Activated naive CD4-positive, alpha-beta T cell treated with anti-CD3 and anti-CD28 coated beads, Interleukin-2, amount 10 ng/mL, durations not matched to agents 7 days and 5 days (primary cell): ENCODE measurements at places on chromosomes 2 and 18.

GRCh38 chr2:130785466-130786055 lies 30.2 kb downstream of the AMER3 start:
- no peak for DNase-seq

DNA sequence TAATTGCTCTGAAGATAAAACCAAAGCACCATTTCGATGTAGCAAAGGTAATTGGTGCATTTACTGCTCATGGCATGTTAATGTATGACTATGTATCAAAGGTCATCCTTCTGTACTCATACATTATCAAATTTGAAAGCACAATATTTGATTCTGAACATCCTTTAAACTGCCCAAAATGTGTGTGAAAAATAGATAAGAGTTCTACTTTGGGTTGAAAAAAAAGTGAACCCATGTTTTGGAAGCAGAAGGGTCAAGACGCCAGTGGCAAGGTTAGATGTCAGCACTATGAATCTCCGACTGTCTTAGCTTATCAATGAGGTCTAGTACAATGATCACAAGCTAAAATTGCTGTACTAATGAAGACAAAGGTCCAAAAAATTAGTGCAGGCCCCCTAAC lies 83.1 kb downstream of the LNPK start:
- DNase-seq, result no peak

DNA sequence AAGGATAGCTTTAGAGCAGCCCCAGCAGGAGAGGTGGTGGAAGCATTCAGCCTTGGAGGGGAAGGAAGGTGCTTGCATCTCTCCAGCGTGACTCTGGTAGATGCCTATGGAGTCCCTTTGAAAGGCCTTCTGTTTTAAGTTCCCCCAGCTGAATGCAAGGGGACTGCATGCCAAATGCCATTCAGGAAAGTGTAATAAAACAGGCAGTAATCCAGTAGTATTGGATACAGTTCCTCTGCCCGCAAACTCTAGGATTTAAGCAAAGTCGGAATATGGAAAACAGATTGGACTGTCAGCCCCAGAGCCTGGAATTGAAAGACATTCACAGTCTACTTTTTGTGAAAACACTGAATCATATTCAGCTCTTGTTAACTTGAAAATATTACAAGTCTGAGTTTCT lies 125.2 kb upstream of the GAREM1 start:
- DNase-seq, result no peak

GRCh38 chr2:101811226-101812015 lies 113.9 kb downstream of the MAP4K4 start:
- DNase-seq, result no peak

DNA sequence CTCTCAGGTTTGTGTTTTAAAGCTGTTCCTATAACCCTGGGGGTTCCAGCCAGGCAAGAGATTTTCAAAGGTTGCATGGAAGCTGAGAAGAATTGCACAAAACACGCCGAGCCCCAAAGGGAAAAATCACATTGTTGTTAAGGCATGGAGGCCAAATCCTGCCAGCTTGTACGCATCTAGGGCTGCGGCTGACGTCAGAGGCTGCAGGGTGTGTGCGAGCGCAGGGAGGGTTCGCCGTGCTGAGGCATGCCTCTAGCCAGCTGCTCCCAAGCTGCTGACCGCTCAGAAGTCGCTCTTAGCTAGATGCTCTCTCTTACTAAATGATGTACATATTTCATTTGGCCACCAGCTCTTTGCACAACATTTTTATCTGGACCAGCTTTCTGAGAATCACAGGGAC lies 191.8 kb downstream of the LPIN1 start:
- no peak for DNase-seq

GRCh38 chr2:69499242-69499641 lies 62.0 kb upstream of the NFU1 start:
- no peak for DNase-seq

- no peak for DNase-seq
Observed at GRCh38 chr18:76480913-76481312, 14.1 kb downstream of the ZNF516 start.

- no peak for DNase-seq
Observed at GRCh38 chr2:170524828-170525565, 190.1 kb upstream of the SP5 start.

- DNase-seq, result no peak
Observed at GRCh38 chr18:61998335-61998734, 105.5 kb upstream of the RNF152 start.

- DNase-seq, result no peak
Observed at GRCh38 chr2:233926806-233927205, 9.6 kb downstream of the TRPM8 start.

- no peak for DNase-seq
Observed at GRCh38 chr2:14563324-14563723, 69.2 kb upstream of the LRATD1 start.

GRCh38 chr2:12127638-12128037 lies 381.2 kb downstream of the LPIN1 start:
- peak; percentile 34 for DNase-seq

DNA sequence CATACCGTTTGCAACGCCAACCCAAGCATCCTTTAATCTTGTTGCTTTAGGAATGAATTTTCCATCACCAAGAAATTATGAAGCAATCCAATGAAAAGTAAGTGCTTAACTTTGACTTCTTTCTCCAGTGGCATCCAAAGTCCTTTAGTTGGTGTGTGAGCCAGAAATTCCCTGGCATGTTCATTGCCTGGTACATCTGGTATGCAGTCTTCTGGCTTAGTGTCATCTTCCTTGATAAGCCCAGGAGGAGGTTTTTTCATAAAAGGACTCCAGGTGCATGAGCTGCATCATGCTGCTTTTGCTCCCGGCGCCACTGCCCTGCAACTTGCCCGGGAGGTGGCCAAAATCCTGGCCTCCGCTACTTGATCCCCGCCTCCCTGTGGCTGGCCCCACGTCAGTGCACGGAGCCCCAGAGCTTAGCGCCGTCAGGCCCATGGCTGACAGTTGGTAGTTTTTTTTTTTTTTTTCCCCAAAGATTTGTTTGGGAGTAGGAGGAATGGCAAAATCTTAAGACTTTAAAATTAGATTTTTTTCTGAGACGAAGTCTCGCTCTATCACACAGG lies 58.7 kb downstream of the PUM2 start:
- no peak for DNase-seq

- DNase-seq, result no peak
Observed at GRCh38 chr2:529424-529823, 147.8 kb downstream of the TMEM18 start.

- no peak for DNase-seq
Observed at GRCh38 chr2:205367331-205367935, 314.9 kb upstream of the NRP2 start.

GRCh38 chr2:165633431-165633830 lies 160.6 kb downstream of the GALNT3 start:
- no peak for DNase-seq

GRCh38 chr2:128440666-128441340 lies 122.1 kb upstream of the HS6ST1 start:
- no peak for DNase-seq
